NCI-H2081 (cell line): ENCODE measurements at places on chromosomes 4 and X.

DNA sequence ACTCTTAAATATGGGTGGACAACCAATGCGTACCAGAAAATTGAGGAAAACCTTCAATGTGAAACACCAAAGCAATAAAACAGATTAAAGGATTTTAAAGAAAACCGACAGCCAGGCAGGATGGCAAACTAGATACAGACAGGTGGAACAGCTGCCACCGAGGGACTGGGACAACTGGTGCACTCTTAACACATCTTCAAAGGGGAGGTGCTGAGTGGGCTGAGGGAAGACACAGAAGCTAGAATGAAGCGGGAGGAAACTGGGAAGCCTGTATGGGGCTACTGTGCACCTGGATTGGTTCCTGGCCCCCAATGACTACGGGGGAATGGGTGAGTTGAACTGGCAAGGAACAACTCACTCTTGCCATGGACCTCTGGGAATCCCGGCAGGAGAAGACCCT, 20.7 kb downstream of the ZNF280C start:
- no peak for DNase-seq

DNA sequence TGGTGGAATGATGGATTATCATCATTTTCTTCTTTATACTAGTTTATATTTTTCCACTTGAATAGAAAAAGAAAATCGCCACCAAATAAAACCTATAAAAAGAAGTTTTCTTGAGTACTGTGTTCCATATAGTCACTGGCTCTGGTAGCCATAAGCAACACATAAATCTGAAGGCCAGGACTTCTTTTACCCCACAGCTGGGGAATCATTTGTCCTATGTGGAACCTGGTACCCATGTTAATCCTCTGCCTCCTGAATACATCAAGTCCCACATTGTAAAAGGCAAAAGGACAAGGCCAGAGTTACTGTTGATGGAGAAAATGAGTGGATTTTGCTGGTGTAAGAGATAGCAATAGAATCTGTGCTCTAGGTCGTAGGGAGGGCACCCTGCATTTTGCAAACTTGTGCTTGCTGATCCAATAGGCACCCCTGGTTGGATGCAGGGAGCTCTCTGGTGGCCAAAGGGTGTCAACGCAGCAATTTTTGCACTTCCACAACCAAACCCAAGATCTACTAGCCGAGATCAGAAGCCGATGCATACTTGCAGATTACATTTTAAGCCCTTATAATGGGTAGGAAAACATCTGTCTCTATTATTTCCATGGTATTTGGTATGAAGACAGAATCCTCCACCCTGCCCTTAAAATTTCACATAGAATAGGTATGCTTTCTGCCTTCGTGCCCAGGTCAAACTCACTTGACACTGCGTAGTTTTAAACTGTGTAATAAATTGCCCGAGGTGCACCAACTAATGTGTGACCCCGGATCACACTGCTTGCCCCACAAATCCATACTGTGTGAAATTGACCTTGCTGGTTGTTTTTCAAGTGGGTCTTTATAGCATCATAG, 146.2 kb upstream of the SCML1 start:
- peak; percentile 65 for DNase-seq

DNA sequence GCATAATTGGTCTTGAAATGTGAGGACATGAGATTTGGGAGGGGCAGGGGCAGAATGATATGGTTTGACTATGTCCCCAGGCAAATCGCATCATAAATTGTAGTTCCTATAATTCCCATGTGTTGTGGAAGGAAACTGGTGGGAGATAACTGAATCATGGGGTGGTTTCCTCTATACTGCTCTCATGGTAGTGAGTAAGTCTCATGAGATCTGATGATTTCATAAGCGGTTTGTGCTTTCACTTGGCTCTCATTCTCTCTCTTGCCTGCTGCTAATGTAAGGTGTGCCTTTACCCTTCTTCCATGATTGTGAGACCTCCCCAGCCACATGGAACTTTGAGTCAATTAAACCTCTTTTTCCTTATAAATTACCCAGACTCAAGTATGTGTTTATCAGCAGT, 2595.9 kb downstream of the PCDH7 start:
- no peak for DNase-seq

DNA sequence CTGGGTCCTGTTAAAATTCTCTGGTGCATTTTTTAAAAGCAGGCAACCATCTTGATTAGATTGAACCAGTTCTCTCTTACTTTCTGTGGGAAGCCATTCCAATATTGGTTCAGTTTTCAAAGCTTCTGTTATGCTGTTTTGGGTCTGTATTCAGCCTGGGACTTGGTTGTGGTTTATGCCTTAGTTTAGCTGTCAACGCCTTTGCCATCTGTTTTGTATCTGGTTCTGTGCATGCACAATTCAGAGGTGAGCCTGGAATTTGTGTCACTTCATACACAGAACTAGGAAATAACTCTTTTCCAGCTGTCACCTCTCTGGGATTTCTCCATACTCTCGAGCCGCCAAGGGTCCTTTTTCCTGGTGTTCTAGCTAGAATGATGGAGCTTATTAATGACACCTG, 46.2 kb downstream of the STAP1 start:
- DNase-seq = no peak

GRCh38 chr4:74378573-74378972, 13.6 kb downstream of the EREG start:
- DNase-seq = no peak

GRCh38 chr4:172806841-172807240, 361.8 kb upstream of the GALNT7 start:
- DNase-seq = no peak

DNA sequence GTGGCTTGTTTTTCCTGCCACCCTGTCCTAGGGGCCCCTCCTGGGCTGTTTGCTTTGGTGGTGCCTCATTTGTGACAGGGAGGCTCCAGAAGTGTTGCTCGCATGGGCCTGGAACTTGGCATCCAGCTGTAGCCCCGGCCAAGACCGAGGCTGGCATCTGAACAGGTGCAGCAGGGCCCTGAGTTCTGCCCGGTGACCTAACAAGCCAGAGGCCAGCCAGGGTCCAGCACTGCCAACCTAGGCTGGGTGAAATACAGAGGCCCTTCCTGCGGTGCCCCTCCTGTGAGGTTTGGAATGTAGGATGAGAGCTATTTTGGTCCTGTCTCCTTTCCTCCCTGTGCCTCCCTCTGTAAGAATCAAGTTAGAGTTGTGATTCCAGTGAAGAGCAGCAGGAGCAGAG, 58.5 kb downstream of the STARD8 start:
- no peak for DNase-seq

DNA sequence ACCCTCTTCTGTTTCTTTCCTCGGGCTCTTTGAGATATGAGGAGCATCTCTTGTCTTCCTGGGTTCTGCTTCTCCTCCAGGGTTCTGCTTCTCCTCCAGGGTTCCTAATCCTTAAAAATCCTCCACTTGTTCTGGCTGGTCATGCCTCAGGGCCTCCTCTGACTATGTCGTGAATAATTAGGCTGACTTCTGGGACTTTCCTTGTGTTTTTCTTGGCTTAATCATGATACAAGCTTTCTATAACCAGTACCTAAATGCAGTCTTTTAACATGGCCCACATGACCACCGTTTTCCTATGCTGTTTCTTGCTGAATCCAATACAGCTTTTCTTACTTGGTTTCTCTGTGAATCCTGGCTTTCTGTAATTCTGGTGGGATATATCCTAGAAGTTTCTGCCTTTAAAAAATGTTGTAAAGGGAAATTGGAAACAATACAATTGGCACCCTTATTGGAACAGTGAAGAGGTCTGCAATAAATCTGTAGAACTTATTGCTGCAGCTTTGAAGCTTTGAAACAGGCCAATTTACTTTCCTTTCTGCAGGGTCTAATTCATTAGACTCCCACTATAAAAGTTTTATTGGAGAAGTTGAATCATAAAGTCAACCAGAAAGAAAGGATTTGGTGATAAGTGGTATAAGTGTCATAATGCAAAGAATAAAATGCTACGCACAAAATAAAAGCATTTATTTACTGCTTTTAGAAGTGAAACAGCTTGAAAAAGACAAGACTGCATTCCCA, 213.1 kb downstream of the UGT8 start:
- no peak for DNase-seq

DNA sequence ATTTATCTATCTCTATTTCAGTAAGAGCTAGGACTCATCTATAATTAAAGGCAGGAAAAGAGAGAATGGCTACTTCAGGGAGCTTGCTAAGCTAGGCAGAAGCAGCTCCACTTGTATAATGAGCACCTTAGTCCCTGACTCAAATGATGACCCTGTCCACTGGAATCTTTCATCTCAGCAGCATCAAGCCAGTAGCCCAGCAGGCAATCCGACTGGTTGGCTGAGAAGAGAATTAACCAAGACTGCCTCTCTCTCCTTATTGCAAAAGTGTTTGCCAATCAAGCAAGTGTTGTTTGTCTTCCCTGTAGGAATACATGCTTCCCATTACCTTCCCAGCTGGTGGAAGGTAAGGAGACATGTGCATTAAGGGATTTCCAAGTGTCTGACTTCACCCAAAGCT, 3.9 kb upstream of the SPOCK3 start:
- no peak for DNase-seq

- DNase-seq = no peak
Measured at GRCh38 chr4:52977252-52977651, 115.1 kb downstream of the RASL11B start.

- DNase-seq = no peak
Measured at GRCh38 chr4:168879188-168879587, 130.9 kb downstream of the CBR4 start.

GRCh38 chrX:45513042-45513441, 312.4 kb upstream of the DIPK2B start:
- no peak for DNase-seq

DNA sequence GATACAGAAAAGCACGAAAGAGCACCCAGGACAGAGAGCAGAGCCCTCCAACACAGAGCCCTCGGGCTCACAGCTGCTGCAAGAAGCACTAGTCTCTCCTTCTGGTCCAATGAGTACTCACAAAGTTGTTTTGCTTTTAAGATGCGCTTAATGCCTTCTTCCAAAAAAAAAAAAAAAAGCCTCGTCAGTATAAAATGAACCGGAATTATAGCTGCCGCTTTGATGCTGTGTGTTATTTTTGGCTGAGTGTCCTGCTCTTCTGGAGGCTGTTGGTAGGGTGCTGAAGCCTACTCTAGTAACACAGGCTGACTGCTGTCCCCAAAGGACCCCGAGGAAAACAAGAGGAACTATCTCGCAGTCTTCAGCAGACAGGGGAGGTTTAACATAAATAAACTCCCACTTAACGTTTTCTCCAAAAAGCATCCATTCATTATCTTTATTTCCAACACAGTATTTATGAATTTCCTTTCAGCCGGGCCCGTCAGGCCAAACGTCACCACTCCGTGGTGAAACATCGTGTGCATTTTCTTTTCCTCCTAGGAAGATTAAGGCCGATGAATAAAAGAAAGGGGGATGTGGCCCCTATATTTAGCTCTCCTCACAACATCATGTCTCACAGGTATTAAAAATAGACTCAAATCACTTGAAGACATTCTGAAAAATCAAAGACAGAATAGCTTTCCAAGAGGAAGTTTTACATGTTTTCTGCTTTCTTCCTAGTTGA, 213.7 kb upstream of the PPARGC1A start:
- DNase-seq = no peak

GRCh38 chrX:96771486-96771885, 86.8 kb downstream of the DIAPH2 start:
- no peak for DNase-seq

- no peak for DNase-seq
Measured at GRCh38 chrX:118528071-118528737, 32.6 kb downstream of the DOCK11 start.

GRCh38 chrX:133072566-133072965, 24.3 kb downstream of the USP26 start:
- DNase-seq = no peak
